ENCODE measurements at places on chromosomes 2 and 18. TPM values are rescaled to one million over a fixed set of nuclear protein-coding genes. Genes with fewer than 3 reads are reported as not detected.
A peak's percentile ranks its signal among the peaks of the same experiment; 100 is the strongest.

The GRB14 gene
- total RNA-seq, result not detected

The CRYBA2 gene
- not detected for total RNA-seq

The SERPINB10 gene
- total RNA-seq, result not detected

The SDC1 gene
- total RNA-seq, result 0.09 TPM

GRCh38 chr2:151774506-151774905 is 40.2 kb upstream of the NEB start:
- H3K27me3 ChIP-seq, result no peaks in the 10 kb centered on the region
- no peak for DNase-seq
- no peaks in the 10 kb centered on the region for H3K4me1 ChIP-seq
- no peak overlapping the region for H3K27ac ChIP-seq
- no peak overlapping the region for H3K4me3 ChIP-seq

- H3K27me3 ChIP-seq, result no peaks in the 10 kb centered on the region
- H3K4me1 ChIP-seq, result peaks cover 8% of the 10 kb centered on the region
- H3K4me3 ChIP-seq, result no peak overlapping the region
- H3K27ac ChIP-seq, result no peak overlapping the region
Measured at GRCh38 chr2:218301176-218301819, 9.0 kb upstream of the TMBIM1 start.

- H3K27ac ChIP-seq, result no peak overlapping the region
- H3K36me3 ChIP-seq, result no peaks in the 10 kb centered on the region
- DNase-seq, result no peak
Measured at GRCh38 chr2:136070913-136071312, 47.0 kb downstream of the CXCR4 start.

- no peak overlapping the region for H3K27ac ChIP-seq
- H3K4me3 ChIP-seq, result no peak overlapping the region
- H3K36me3 ChIP-seq, result no peaks in the 10 kb centered on the region
- DNase-seq, result no peak
- no peaks in the 10 kb centered on the region for H3K27me3 ChIP-seq
Measured at GRCh38 chr2:166499281-166499680, 5.2 kb upstream of the SCN7A start.

- H3K27me3 ChIP-seq, result no peaks in the 10 kb centered on the region
- H3K27ac ChIP-seq, result no peak overlapping the region
- no peak for DNase-seq
- peaks cover 54% of the 10 kb centered on the region for H3K4me1 ChIP-seq
- no peak overlapping the region for H3K4me3 ChIP-seq
Measured at GRCh38 chr2:12819721-12820120, 103.0 kb downstream of the TRIB2 start.

DNA sequence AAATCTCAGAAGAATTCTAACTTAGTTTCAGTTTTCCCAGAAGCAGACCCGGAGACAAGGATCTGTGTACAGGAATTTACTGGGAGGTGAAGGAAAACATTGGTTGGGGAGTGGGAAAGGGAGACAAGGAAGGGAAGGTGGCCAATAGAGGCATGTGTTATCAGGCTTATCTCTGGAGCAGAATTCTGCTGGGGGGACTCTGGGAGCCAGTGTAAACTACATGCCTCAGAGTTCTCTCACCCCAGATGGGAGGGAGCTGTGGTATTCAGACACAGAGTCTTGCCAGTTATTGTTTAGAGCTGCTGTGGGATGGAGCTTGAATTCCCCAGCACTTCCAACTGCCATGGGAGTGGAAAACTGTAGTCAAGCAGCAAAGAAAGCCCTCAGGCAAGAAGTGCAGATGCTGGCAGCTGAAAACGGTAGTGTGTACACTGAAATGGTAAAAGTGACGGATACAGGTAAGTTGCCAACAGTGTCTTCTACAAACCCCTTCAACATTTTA is 19.0 kb downstream of the DNPEP start:
- DNase-seq, result no peak
- no peaks in the 10 kb centered on the region for H3K27me3 ChIP-seq
- no peaks in the 10 kb centered on the region for H3K4me1 ChIP-seq
- H3K4me3 ChIP-seq, result no peak overlapping the region

DNA sequence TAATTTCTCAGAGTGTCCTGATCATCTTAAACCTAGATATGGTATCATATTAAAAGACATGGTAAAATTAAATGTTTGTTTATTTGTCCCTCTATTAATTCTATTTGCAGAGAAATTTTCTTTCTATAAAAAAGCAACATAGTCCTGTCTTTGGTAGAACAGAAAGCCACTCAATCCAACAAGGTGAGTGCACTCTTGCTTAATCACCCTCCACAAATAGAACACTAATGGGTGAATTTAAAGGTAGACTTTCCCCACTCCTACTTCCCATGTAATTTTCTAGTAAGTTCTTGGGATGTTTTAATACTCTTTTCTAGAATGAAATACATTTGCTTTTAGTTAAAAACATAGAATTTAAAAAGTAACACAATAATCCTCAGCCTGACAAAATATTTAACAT is 97.7 kb downstream of the PIGN start:
- no peaks in the 10 kb centered on the region for H3K36me3 ChIP-seq
- no peak overlapping the region for H3K27ac ChIP-seq
- peaks cover 17% of the 10 kb centered on the region for H3K4me1 ChIP-seq
- DNase-seq, result no peak
- no peaks in the 10 kb centered on the region for H3K27me3 ChIP-seq

DNA sequence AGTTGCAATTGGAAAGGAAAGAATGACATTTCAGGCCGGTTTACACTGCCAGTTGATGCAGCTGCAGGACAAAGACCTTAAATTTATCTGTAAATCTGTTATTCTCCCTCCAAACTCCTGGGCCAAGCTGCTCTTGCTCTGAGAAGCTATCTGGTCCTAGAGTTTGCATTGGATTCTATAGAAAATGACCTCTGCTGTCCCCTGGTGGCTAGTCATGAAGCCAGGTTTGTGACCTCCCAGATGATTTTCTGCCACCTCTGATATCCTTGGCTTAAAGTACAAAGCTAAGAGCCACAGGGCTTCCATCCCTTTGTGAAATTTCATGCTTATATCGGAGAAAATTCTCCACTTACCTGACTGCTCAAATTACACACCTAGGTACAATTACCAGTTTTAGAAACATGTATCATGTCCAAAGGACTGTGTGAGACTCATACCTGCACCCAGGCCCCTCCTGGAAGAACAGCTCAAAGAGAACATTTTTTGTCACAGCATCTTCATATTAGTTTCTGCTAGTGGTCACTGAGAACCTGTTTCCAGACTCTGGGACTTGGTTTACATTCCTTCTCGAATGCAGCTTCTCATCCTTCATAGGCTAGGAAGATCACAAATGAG is 28.9 kb upstream of the IER3IP1 start:
- peak; percentile 34 for DNase-seq
- H3K4me3 ChIP-seq, result no peak overlapping the region
- H3K27me3 ChIP-seq, result no peaks in the 10 kb centered on the region
- H3K36me3 ChIP-seq, result no peaks in the 10 kb centered on the region

DNA sequence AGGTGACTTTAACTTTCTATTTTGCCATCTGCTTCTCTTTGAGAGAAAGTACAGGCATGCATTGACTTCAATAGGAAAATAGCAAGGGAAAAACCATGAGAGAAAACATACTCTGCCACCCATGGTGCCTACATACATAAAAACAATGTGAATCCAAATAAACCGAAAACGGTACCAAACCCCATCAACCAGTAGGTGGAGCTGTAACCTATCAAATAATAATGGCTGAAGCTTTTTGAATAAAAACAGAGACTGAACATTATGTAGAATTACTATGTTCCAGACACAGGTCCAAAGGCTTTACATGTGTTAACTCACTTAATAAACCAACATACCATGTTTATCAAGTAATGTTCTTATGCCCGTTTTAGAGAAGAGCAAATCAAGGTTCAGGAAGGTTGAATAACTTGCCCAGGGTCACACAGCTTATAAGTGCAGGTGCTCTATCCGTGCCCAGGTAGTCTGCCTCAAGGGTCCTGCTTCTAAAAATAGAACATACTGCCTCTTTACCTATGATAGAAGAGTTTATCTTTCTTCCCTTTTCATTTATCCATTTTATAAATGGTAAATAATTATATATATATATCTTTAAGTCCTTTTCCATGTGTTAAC is 293.9 kb upstream of the SYT4 start:
- H3K27me3 ChIP-seq, result no peaks in the 10 kb centered on the region
- DNase-seq, result peak; percentile 5
- H3K4me1 ChIP-seq, result no peaks in the 10 kb centered on the region
- H3K36me3 ChIP-seq, result no peaks in the 10 kb centered on the region

DNA sequence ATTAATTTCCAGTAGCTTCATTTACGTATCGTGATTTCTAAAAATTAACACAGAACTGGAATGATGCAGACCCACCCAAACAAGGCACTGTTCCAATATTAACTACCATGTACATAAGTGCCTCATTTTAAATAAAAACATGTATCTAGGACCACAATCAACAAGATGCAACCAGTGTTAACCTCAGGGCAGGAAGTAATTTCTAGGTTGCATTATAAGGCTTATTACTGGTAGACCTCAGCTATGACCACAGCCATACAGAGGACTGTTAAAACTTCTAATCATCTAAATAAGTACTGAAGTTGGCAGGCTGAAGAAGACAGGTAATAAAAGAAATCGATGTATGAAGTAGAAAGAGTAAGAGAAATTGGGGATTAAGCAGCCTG is 262.9 kb downstream of the HDAC4 start:
- no peak overlapping the region for H3K27ac ChIP-seq
- no peaks in the 10 kb centered on the region for H3K4me1 ChIP-seq
- DNase-seq, result no peak

DNA sequence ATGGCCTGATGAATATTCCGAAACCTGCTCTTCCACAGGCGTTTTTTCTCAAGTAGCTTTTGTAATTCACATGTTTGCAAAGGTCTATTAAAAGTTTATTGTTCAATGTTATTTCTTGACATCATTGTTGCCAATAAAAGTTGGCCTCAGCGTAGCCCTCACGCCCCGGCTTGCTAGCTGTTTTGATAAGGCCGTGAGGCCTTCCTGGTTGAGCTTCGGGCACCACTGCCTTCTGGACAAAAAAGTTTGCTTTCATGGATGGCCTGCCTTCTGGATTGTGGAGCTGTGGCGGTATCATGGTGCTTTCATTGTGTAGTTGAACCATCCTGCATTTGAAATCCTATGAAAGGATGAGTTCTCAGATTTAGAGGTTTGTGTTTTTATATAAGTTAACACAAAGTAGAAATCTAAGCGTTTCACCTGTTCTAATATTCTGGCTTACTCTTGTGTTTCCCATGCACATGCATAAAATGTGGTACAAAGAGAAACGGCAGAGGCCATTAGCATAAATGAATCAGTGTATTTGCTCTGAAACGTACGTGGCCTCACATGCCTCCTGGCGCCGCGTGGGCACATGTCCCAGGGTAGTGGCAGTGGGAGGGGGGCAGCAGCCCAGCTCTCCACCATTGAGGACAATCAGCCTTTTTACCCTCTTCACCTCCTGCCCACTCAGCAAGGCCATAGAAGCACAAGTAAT is 134.5 kb downstream of the NCK2 start:
- no peak for DNase-seq
- H3K27ac ChIP-seq, result no peak overlapping the region
- peaks cover 40% of the 10 kb centered on the region for H3K36me3 ChIP-seq
- H3K4me1 ChIP-seq, result peaks cover 92% of the 10 kb centered on the region

GRCh38 chr2:197306024-197306695 is 4.4 kb downstream of the ANKRD44 start:
- DNase-seq, result no peak
- peaks cover 73% of the 10 kb centered on the region for H3K4me1 ChIP-seq
- H3K4me3 ChIP-seq, result peak overlapping the region; percentile 24
- H3K27me3 ChIP-seq, result no peaks in the 10 kb centered on the region

- H3K27ac ChIP-seq, result peak overlapping the region; percentile 12
- no peaks in the 10 kb centered on the region for H3K27me3 ChIP-seq
- peaks cover 78% of the 10 kb centered on the region for H3K4me1 ChIP-seq
- no peak for DNase-seq
Measured at GRCh38 chr2:136051001-136051724, 65.7 kb upstream of the DARS1 start.

DNA sequence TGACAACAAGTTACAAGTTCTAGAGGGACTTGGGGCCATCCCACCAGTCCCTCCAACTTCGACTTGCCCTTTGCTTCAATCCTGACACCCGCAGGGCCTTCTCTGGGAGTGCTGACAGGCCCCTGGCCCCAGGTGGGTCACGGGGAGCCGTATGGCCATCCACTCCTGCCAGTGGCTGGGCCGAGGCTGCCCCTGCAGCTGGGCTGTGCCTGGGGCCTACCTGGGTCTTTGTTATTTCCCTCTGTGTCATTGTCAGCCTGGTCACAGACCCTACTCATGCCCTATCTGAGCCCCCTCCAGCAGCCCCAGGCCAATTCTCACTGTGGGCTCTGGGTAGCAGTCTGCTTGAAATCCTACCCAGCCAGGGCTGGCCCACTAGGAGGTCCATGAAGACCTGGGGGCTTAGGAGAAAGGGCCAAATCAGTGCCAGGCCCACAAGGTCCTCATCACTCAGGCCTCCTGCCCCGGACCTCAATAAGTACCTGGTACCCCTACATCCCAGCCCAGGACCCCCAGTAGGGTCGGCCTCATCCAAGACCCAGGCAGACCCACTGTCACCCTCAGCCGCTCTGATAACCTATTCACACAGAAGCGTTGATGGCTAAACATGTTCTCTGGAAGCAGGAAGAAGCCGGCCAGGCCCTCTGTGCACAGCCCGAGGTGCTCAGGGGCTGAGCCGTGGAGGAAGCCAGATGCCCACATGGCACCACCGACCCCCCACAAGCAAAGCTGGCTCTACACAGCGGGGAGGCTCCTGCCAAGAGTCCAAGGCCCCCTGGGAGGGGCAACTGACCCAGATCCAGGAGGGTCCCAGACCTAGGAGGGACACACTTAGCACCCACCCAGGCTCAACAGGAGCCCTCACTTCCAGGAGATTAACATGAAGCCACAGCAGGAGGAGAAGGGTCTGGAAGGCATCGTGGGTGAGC is 57.7 kb downstream of the BIN1 start:
- H3K4me3 ChIP-seq, result no peak overlapping the region
- no peak overlapping the region for H3K27ac ChIP-seq
- H3K36me3 ChIP-seq, result peaks cover 18% of the 10 kb centered on the region
- DNase-seq, result no peak

GRCh38 chr2:171878481-171878993 is 15.5 kb downstream of the SLC25A12 start:
- no peak overlapping the region for H3K27ac ChIP-seq
- no peaks in the 10 kb centered on the region for H3K4me1 ChIP-seq
- H3K27me3 ChIP-seq, result no peaks in the 10 kb centered on the region
- DNase-seq, result no peak
- no peaks in the 10 kb centered on the region for H3K36me3 ChIP-seq

- no peaks in the 10 kb centered on the region for H3K4me1 ChIP-seq
- H3K4me3 ChIP-seq, result no peak overlapping the region
- no peak overlapping the region for H3K27ac ChIP-seq
- H3K27me3 ChIP-seq, result no peaks in the 10 kb centered on the region
Measured at GRCh38 chr2:223082706-223083105, 30.7 kb downstream of the KCNE4 start.

GRCh38 chr2:63886445-63886844 is 44.7 kb downstream of the UGP2 start:
- no peak for DNase-seq
- no peaks in the 10 kb centered on the region for H3K27me3 ChIP-seq
- no peak overlapping the region for H3K4me3 ChIP-seq
- no peak overlapping the region for H3K27ac ChIP-seq
- peaks cover 53% of the 10 kb centered on the region for H3K36me3 ChIP-seq

DNA sequence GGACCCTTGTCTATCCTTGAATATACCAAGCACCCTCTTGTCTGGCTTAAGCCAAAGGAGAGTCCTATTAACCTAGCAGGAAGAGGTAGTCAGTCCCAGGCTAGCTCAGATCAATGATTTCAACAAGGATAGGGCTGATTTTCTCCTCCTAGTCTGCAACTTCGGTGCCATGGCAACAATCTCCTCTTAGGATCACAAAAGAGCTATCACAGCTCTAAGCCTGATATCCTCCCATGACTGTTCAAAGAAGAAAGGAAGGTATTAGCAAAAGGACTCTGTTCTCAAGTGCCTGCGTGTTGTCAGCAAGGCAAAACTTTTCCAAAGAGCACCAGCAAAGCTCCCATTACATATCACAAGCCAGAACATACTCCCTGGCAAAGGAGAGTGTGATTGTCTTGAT is 58.7 kb upstream of the DDX18 start:
- H3K36me3 ChIP-seq, result no peaks in the 10 kb centered on the region
- no peak overlapping the region for H3K27ac ChIP-seq
- no peak for DNase-seq
